Naive thymus-derived CD8-positive, alpha-beta T cell (primary cell): ENCODE measurements at places on chromosomes 2 and 18. TPM values are rescaled to one million over a fixed set of nuclear protein-coding genes. Genes with fewer than 3 reads are reported as not detected.

The CLEC4F gene
- not detected for polyA plus RNA-seq

The TEX44 gene
- not detected for polyA plus RNA-seq

The CYP27A1 gene
- polyA plus RNA-seq, result 0.27 TPM

The G6PC2 gene
- not detected for polyA plus RNA-seq

- no peak for DNase-seq
Measured at GRCh38 chr2:186422226-186422625, 63.8 kb upstream of the ZC3H15 start.

- no peak for DNase-seq
Measured at GRCh38 chr2:102891296-102891695, 129.5 kb downstream of the TMEM182 start.

DNA sequence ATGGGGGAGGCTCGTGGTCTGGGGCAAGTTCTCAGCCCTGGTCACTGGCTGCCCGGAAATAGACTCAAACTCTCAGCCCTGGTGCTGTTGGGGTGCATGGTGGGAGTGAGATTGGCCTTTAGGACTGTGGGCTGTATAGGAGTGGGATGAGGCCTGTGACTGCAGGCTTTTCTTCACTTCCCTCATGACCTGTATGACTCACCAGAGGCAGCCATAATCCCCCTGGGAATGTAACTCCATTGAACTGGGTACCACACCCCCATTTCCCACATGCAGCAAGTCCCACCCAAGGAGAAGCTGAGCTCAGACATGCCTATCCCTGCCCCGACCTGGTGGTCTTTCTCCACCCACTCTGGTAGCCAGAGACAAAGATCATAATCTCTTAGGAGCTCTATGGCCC lies 177.7 kb upstream of the OSR1 start:
- DNase-seq, result no peak

DNA sequence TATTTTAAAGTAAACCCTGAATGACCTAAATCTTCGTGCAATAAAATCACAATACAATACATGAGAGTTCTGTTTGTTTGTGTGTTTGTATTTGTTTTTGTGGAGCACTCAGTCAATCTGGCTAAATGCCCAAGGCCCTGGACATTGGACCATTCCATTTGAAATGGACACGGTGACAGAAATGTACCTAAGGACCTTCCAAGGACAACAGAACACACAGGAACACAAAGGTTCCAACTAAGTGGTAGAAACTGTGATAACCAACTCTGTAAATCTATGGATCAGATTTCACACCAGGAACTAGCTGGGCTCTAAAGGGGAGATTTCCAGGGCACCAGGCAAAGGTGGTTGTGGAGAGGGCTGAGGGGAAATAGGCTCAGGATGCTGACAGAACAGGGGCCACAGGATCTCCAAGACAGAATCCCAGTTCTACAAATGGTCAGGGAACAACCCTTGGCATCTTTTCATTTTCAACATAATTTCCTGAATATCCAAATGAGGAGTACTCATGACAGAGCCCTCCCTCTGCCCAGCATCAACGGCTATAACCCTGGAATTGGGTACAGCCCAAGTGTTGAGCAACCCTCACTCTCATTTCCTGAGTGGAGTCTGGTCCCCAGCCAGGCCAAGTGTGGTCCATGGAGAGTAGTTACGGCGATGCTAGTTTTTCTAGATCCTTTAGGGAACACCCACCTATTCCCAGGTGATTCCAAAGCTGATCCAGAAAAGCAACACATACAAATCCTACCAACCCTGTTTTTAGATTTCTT lies 78.4 kb downstream of the NCKAP5 start:
- no peak for DNase-seq

DNA sequence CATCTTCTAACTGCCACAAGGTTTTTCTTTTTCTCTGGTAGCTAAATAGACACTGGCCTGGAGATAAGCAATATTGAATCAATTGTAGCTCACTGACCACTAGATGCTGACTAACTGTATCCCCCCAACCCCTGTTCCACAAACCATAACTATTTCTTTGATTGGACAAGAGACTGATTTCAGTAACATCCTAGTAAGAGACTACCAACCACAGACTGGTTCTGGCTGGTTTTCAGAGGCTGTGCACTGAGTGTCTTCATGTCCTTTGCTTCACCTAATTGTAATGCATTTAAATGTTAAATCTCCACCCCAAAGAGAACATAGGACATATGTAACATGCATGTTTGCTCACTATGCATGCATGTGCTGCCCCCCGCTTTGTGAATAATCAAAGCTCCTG lies 3.2 kb upstream of the AAK1 start:
- DNase-seq, result no peak

DNA sequence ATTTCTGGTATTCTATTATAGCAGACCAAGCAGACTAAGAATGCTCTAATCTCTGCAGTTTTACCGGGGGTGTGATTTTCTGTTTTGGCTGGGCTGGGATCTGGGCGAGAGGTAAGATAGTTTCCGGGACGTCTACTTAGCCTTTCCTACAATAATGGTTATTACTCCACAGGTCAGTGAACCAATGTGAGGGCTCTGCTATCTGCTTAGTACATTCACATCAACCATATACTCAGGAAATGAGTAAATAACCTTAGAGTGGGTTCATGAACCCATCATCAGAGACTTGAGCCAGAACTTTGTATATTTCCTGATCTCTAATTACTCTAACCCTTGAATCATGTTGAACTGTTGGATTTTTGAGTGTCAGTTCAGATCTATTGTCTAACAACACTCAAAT lies 90.1 kb upstream of the NOL4 start:
- DNase-seq, result no peak

DNA sequence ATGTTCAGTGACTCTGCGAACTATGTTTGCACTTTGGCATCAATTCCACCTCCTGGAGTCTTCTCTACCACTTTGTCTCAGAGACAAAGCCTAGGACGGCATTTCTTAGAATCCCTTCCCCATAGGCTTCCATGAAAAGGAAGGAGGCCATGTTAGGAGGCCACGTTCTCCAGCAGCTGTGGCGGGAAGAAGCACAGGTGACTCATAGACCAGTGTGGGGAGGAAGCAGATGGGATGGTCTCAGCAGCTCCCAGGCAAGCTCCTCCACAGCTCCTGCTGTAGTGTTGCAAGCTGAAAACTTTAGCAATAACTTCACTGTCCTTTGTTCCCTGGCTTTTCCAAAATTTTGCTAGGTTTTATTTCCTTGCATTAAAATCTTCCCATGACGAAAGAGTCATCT lies 781.3 kb upstream of the ID2 start:
- DNase-seq, result no peak

DNA sequence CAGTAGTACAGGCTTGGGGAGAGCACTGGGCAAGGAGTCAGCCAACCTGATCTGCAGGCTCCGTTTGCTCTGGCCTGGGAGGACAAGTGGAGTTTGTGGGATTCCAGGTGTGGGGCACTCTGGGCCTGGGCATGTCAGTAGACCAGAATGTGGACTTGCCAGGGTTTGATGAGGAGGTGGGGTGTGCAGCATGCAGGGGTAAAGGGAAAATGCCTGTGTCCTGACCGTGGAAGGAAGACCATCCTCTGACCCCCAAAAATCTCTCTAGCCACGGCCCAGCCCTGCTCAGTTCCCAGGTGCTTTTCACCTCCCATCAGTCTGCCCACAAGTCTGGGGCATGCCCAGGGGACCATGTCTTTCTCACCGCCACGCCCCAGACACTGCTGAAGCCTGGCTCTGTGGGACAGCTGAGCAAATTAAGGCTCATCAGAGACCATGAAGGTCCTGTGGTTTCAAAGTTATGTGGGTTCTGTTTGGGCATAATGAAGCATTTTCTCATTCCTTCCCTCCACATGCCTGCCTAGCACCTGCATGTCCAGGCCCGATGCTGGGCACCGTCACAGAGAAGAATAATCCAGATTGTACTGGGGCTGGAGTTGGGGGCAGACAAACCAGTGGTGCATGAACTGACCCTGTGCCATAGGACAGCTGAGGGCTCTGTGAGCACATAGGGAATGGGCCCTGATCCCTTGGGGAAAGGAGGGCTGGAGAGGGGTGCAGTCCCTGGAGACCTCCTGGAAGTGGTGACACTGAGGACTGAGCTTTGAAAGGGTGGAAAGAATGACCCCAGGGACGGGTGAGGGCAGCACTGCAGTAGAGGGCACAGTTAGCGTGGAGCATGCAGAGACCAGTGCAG lies 6.5 kb upstream of the KCNF1 start:
- no peak for DNase-seq

DNA sequence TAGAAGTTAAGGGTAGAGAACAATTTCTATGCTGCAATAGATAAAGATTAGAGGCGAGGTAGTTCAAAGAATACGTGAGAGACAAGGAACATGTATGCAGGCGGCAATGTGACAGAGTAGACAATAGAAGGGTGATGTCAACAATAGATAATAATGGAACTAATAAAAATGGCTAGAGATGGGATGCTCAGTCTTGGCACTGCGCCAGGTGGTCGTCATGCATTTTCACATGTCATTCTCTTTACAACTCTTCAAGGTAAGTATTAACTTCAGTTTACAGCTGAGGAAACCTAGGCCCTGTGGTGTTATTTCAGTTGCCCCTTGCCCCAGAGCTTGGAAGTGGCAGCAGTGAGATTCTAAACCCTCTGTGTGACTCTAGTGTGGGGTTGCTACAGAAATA lies 890.7 kb upstream of the CELF4 start:
- DNase-seq, result no peak
